ENCODE measurements at places on chromosomes 11 and 22.

- no peak for DNase-seq
Observed at GRCh38 chr11:3177931-3178330, 12.8 kb upstream of the OSBPL5 start.

DNA sequence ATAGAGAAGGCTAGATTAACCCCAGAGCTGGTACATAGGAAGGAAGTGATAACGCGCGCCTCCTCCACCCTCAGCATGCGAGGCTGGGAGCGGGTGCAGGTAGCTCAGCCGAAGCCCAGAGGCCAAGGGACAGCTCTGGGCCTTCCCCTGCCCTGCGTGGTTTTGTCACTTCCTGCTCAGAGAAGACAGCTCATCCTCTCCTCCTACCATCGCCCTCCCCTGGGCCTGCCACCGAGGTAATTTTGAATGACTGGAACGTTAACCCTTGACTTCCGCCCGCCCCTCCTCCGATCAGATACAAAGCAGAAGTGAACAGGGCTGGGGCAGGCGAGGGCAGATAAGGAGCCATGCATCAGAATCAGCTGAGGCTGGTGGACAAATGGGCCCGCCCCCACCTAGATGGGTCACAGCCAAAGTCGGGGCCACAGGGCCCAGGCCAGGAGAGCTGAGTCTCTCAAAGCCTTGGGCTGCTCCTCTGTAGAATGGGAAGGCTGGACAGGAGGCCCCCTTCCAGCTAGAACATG lies 1.6 kb downstream of the RAC2 start:
- DNase-seq = peak; percentile 96

DNA sequence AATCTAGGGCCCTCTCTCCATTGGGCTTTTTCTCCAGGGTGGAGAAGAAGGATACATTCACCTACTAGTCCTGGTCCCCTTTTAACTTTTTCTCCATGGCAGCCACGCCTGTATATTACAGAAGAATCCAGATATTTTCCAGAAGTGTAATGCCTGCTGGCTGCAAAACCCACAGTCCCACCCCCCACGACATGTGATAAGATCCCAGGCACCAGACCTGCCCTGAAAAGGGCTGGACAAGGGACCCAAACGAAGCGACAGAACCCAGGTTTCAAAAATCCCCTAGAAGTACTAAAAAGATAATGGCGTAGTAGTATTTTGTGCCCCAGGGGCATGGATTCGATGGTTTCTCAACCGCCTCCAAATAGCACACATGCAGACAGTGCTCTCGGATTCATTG lies 2.8 kb downstream of the WT1 start:
- no peak for DNase-seq

DNA sequence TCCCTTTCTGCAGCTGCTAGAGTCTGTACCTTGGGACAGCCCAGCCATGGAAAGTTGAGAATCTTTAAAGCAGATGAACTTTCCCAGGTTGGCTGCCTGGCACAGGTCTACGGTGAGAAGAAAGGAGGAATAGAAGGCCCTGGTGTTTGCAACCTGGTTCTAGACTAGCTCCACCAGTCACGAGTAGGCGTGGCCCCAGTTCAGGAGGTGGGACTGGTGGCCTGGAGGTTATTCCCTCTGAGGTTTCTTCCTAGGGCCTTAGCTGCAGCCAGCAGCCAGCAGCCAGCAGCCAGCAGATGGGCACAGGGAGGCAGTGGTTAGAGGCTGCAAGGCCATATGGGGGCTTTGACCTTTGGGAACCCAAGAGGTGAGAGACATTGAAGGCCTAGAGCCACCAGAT lies 40.9 kb downstream of the PRDM11 start:
- no peak for DNase-seq

DNA sequence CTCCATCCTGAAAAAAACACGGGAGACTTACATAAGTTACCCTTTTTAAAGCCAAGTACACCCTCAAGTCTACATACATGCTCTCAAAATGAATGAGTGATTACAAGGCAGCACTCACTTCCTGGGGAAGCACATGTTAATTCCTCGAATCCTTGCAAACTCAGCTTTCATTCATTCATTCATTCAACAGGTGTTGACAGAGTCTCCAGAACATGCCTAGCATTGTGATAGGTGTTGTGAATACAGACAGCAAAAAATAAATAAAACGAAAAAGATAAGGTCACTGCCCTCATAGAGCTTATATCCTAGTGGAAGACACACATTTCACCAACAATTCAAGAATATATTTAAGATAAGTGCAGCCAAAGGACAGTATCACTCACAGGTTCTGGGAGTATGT lies 19.7 kb downstream of the MPPED2 start:
- no peak for DNase-seq

- no peak for DNase-seq
Observed at GRCh38 chr11:529728-530411, 5.5 kb downstream of the HRAS start.
